Inflammatory macrophage treated with lipopolysaccharide for 4 hours (primary cell): ENCODE measurements at places on chromosomes 12 and 14.
A peak's percentile ranks its signal among the peaks of the same experiment; 100 is the strongest.

DNA sequence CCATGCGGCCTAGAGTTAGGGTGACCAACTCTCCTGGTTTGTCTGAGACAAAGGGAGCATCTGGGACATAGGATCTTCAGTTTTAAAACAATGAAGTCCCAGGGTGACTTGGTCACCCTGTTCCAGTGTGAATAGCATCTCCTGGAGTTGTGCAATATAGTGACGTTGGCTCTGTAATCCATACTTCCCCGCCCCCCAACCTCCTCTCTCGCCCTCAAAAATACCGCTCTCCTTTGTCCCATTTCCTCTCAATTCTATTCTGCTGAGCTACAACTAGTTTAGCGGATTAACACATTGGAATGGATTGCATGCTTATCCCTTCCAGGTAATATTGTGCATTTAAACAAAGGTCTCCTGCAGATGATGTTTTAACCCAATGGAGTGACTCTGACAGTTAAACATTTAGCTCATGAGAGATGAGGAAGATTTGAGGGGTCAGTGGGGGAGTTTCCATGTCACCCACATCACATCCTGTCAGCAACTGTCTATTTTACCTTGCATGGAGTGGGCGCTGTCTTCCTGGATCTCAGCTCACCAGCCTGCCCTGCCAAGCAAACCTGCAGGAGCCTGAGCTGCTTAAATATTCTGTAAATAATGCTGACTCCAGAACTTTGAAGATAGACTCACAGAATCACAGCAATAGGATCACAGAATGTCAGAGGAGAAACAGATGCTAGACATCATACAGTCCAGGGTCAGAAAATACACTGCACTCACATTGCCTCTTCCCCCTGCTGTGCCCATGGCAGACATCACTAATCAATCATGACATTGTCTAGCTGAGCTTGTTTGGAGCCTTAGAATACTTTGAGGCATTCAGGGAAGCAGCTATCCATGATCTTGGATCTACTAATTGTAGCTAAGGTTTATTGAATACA is 43.0 kb downstream of the MAP1LC3B2 start:
- peak; percentile 23 for DNase-seq

GRCh38 chr14:91377700-91378652 is 39.6 kb downstream of the CCDC88C start:
- DNase-seq: peak; percentile 67

DNA sequence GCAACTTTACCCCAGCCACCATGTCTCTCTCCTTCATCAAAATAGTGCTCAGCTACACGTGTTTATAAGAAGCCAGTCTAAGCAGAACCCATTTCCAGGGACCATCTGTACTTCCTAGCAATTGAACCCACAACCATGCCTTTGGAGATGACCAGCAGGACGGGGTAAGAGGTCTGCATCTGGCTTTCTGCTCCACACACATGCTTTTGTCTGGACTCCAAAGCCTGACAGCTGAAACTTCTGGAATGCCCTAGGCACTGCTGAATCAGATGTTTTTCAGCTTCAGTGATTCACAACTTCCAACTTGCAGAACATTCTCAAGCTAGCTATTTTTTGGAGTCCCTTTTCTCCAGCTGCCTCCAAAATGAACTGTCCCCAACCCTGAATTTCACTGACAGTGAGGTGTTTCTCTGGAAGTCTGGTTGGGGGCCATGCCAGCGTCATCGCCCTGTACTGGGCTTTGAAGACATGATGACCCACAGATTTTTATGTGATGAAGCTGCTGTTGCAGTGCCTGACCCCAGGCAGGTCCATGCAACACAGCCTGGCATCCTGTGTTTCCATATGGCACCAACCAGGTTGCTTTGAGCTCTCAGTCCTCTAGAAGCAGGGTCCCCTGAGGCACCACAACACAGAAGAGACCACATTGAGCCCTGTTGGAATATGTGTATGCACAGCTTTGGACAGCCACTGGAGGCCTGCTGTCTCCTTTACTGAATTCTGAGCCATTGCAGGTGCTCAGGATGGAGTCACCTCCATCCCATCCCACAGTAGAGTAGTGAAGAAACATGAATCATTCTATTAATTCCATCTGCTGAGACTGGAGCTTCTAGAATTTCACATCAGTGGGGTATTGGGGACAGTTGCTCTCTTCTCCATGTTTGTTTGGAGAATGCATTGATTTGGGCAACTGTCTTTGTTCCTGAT is 80.2 kb downstream of the NUAK1 start:
- no peak for DNase-seq

GRCh38 chr14:90416720-90417119 is 19.9 kb downstream of the CALM1 start:
- DNase-seq: no peak

DNA sequence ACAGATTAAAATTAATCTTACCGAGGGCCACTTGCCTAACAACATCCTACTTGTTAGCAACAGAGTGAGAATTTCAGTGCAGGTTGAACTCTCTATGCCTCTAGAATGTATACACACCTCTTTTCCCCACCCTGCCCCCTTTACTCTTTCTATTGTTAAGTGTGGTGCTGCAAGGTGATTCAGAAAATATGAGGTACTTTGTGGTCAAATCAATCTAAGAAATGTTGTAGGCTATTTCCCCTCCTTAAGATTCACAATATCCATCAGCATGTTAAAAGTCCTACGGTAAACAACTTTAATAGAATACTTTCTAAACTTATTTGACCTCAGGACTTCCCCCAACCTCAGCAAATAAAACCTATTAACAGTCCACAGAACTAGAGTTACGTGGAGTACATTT is 106.0 kb downstream of the LMNTD1 start:
- DNase-seq: no peak

DNA sequence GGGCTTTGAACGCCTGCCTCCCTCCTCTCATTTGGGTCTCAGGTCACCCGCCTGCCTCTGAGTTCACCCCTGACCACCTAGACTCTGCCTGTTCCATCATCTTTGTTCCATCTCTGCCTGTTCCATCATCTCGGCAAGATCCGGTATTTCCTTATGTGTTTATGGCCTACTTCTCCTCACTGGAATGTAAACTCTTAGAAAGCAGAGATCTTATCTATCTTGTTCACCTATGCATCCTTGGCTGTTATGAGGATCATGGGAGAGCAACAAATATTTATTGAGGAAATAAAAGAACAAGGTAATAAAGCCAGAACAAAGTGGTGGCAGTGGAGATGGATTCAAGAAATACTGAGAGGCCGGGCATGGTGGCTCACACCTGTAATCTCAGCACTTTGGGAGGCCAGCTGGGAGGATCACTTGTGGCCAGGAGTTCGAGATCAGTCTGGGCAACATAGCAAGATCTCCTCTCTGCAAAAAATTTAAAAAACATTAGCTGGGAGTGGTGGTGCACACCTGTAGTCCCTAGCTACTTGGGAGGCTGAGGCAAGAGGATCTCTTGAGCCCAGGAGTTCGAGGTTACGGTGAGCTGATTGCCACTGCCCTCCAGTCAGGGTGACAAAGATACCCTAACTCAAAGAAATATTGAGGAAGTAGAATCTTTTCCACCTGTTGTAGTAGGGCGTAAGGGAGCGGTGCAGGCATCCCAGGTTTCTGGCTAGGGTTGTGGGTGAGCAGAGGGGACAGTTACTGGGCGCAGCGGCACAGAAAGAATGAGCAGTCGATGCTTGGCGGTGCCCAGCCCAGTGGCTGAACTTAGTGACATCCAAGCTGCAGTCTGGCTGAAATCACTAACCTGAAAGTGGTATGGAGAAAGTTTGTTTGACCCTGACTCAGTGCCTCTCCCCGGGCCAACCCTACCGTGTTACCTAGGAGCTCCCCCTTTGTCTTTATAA is 1.7 kb upstream of the KLC1 start:
- DNase-seq: no peak
